ENCODE measurements at places on chromosomes 7 and 10.

- no peak for DNase-seq
These were observed 106.3 kb downstream of the INPP5A start for GRCh38 chr10:132643709-132644526.

DNA sequence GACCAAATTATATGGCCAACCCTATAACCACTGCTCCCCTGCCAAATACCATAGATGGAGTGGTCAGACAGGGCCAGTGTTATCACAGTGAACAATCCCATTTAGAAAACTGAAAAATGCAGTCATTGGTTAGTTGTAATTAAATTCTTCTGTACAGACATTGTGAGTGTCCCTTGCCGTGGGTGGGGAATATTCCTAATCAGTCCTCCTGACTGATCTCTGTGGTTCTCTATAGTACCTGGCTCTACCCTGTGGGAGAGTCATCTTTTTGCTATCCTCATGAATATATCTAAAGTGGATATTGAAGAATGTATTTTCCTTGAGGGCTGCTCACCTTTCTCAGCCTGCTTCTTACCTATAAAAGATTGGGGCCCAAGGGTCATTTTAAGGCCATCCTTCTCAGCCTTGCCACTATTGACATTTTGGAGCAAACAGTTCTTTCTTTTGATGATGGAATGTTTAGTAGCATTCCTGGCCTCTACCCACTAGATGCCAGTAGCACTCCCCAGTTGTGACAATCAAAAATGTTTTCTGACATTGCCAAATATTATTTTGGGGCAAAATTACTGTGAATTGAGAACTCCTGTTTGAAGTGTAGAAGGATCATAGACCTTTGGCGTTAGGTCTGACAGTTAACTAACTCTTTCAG lies 110.2 kb downstream of the MAPK8 start:
- no peak for DNase-seq

DNA sequence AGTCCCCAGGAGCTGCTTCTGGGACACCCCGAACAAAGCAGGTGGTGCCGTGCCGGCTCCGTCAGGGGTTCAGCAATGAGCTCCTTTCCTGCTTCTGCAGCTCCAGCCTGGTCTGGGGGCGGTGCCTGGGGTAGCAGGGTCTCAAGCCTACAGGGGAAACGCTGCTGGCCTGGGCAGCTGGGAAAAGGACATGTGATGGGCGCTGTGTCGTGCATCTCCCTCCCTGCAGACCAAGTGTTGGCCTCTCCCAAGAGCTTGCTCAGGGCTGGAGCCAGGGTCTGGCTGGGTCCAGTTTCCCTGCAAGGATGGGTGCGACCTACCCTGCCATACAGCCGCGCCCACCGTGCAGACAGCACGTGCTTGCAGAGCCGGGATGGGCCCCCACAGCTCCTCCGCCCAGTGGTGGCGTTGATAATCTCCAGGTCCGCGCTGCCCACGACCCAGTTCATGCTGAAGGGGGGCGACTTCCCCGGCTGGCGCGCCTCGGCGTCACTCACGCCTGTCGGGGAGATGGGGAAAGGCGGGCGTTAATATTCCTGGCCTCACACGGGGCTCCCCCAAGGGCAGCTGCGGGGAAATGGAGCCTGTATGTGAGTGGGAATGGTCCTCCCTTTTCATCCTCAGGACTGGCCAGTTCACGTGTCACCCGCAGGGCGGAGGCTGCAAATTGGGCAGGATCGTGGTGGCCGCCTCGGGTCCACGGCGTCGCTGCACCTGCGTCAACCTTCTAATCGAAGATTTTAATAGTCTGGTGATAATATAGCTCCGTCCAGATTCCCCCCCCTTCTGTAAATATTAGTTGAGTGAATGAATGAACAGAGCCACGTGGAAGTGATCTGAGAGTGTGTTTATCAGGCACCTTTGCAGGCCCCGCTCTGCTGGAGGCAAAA lies 128.6 kb downstream of the WDR37 start:
- DNase-seq: no peak

- no peak for DNase-seq
These were observed 19.9 kb downstream of the ANKRD22 start for GRCh38 chr10:88831709-88832108.

DNA sequence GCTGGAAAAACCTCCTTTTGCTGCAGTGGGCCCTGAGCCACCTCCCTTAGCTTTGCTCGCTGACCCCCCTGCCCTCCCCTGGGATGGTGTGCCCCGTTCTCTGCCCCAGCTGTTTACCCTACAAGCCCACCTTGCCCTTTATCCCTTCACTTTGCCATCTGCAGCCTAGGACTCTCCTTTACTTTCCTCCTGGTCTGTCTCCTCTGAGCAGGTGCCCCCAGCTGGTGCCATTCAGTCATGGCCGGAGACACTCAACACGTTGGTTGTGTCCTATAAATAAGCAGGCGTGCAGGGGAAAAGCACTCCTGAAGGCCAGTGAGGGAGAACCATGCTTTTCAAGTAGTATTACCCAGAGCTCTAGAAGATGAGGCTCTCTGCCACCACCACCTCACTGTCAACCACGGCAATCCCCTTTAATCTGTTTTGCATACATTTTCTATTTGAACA lies 6.1 kb downstream of the RASSF4 start:
- DNase-seq: no peak

GRCh38 chr10:89670926-89671325 lies 25.9 kb upstream of the PANK1 start:
- DNase-seq: no peak

GRCh38 chr7:30238721-30239441 lies 45.5 kb upstream of the ZNRF2 start:
- no peak for DNase-seq

GRCh38 chr10:60681103-60681502 lies 97.2 kb upstream of the CDK1 start:
- DNase-seq: no peak

DNA sequence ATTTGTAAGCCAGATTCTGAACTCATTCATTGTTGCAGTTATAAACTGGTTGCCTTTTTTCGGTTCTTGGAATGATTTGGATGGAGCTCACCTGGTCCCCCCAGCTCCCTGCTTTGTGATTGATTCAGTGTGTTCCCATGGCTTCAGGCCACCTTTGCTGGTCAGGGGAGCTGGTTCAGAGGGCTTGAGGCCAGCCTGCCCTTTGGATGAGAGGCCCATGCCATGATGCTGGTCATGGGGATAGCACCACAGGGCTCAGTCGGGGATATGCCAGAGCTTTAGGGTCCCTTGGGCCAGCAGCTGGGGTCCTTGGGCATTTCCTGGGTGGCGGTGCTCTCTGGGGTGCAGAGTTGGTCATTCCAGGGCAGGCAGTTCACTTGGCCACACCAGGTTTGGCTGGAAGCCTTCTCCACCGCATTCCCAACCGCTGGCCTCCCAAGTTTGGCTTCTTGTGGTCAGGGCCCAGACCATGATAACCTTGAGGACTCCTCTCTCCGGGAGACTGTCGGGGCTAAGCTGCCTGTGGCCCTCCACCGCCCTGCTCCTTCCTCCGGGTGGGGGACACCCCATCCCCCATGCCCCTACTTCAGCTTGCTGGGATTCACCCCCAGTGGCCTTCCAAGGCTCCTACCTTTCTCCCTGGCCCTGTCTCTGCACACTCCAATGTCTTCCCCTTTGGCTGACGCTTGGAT lies 65.1 kb downstream of the MGMT start:
- DNase-seq: no peak

DNA sequence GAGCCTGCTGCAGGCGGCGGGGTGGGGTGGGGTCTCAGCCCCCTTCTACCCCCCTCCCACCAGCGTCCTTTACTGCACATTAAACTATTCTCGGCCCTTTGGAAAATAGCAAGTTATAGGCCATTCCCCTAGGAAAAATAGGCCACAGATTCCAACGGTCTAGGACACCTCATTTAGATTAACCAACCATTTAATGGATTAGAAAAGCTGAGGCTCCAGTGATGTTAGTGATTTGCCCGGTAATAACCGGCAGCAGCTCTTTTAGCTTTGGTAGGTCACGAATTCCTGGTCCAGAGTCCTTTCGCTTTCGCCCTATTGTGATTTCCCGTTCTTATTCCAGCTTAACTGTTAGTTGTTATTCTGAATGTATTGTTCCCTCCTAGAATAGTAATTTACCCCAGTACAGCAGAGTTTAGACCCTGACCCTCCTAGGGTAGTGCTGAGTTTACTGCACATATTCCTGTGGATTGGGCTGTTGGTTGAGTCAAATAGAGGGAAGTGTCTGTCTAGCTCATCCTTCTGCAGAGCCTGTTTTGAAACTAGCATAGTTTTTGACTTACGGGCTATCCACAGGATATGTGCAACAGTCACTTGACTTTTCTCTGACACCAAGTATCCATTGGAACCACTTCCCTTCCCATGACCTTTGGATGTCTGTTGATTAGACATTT lies 754 bp downstream of the GSTO1 start:
- no peak for DNase-seq

DNA sequence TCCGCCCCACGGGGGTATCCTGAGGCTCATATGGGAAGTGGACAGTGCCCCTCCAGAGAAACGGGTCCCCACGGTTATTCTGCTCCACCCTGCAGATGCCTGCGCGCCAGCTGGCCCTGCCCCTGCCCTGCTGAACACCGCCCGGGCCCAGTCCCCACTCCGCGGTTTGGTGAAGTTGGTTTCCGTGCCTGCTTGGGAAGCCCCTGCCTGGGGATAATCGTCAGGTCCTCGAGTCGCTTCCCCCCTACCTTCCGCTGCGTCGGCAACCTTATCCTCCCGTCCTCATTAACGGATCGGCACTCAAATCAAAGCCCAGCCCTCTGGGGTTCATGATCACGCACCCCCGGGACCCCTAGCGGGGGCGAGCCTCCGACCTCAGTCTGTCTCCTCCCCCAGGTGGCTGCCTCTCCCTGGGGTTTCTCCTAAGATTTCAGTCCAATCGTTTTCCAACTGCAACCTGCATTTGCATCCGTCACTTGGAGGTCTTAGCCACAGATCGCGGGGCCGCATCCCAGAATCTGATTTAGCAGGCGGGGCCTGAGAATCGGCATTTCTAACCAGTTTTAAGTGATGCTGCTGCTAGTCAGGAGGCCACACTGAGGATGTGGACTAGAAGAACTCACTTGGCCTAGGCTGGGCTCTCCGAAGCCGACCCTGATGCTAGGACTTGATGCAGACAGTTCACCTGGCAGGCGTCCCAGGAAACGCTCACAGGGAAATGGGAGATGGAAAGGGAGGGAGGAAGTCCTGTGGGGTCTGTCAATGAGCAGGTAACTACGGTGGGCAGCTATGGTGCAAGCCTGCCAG lies 27.6 kb downstream of the WDR86 start:
- no peak for DNase-seq

Data from smooth muscle cell of the brain vasculature (primary cell).